ENCODE measurements at places on chromosomes 2 and 18.

DNA sequence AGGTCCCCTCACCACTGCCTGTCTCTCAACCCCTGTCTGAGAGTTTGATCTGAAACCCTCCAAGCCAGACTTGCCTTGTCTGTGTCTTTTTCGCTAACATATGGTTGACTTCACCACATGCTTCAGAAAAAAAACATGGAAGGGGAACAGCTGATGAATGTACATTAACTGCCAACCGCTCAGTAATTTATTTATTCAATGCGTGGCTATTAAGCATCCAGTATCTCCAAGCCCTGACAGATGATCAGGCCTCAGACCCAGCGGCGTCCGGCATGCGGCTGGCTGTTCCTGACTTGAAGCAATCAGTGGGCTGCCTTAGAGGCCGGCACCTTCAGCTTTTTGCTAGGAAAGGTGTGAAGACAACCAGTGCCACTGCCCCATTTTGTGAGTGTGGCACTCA lies 62.3 kb downstream of the NGEF start:
- DNase-seq: no peak

DNA sequence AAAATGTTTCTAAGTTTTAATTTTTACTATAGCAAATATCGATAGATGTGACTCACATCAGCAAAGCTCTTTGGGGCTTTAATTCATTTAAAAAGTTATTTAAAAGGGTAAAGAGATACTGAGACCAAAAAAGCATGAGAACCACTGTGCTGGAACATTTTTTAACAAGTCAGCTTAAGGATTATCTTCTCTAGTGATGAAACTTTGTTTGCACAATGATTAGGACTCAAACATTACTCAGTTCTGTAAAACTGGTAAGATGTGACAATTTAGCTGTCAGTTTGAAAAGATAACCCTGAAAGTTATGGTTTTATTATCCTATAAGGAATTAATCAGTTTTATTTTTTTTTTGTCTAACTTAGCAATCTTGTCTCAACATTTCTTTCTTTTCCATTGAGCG lies 301.4 kb downstream of the TSN start:
- no peak for DNase-seq

DNA sequence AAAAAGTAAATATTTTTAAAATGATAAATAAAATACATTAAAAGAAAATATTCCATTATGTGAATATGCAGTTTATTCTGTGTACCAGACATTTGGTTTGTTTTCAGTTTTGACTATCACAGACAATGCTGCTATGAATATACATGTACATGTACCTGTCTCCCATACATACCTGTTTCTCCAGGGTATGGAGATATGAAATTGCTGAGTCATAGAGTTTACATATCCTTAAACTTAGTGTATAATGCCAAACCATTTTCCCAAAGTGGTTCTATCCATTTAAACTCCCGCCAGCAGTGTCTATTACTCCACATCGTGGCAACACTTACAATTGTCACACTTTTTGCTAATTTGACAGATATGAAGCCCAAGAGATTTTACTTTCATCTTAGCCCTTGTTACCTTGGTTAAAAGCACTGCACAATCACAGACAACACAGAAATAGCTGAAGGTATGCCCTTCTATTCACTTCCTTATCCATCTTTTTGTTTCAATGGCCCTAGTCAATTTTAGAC lies 56.3 kb downstream of the ZNF521 start:
- DNase-seq: no peak

DNA sequence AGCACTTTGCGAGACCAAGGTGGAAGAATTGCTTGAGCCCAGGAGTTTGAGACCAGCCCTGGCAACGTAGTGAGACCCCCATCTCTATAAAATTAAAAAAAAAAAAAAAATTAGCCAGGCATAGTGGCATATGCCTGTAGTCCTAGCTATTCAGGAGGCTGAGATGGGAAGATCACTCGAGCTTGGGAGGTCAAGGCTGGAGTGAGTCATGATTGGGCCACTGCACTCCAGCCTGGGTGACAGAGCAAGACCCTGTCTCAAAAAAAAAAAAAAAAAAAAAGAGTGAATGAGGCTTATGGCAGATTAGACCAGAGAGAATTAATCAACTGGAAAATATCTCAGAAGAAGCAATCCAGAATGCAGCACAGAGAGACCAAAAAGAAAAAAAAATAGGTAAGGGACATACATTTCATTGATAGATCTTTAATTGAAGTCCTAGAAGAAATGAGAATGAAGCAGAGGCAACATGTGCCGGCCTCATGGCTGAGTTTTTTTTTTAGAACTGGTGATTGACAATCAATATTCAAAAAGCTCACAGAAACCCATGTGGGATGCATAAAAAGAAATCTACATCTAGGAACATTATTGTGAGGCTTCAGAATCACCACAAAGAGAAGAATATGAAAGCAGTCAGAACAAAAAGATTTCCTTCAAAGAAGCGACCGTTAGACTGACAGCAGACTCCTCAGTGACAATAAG lies 32.2 kb upstream of the ELAC1 start:
- no peak for DNase-seq

GRCh38 chr2:132415915-132416722 lies 486 bp upstream of the GPR39 start:
- DNase-seq: peak; percentile 99

GRCh38 chr2:56912490-56912889 lies 728.7 kb downstream of the CCDC85A start:
- no peak for DNase-seq

- DNase-seq: no peak
Measured at GRCh38 chr2:43368483-43369385, 142.3 kb upstream of the ZFP36L2 start.

DNA sequence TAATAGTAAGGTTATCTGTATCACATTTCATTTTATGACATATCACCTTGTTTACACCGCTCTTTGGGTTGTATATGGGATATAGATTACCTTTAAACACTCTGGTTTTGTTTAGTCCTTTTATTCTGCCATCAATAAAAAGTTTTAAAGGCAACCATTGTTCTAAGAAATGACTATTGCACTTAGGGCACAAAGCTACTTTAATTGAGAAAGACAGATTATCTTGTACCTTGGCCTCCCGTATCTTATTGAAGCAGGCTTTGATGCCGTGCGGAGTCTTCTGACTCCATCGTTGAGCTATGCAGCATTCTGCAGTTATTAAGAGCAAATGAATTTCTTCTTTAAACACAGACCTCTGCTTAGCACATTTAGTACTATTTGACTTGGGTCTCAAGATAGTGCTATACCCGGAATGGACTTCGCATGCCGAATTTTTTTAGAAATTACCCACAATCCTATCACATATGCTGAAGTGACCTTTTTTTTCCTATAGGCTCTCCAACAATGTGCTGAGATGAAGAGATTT lies 16.7 kb downstream of the PKDCC start:
- DNase-seq: no peak

DNA sequence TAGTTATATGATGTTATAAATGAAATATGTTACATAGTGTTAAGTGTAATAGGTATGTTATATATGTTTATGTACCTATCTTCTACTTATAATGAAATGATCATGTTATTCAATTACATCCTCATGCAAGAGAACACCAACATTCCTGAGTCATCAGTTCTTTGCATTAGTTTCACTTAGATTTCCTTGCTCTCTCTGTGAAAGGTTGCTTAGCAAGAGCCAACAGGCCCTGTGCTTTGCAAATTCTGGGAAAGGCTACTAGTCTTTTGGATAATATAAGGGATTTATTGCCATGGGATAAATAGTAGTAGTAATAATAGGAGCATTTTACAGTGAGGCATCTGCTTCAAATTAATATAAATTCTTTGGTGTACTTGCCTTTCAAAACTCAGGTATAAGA lies 274.8 kb downstream of the SP3 start:
- peak; percentile 27 for DNase-seq

DNA sequence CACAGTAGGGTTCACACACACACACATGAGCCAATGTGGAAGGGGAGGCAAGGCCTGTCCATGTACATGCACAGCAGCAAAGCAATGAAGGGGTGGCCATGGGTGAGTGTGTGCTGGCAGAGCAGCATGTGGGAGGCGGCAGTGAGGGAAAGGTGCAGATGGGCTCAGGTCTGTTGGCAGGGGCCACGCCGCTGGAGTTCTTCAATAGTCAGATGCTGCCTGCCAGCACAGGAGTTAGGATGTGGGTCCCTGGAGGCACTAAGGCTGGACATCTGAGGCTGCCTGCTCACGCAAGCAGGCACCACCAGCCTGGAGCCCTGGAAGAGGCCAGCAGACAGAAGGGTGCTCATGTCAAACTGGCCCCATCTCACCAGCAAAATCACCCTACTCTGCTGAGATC lies 1304.9 kb downstream of the DSC3 start:
- no peak for DNase-seq

- no peak for DNase-seq
Measured at GRCh38 chr2:121649149-121649595, at the start of gene CLASP1. Gene CLASP1 (minus strand): TSS chr2:121649462. CDS start chr2:121605895, 43,567 bp downstream.

DNA sequence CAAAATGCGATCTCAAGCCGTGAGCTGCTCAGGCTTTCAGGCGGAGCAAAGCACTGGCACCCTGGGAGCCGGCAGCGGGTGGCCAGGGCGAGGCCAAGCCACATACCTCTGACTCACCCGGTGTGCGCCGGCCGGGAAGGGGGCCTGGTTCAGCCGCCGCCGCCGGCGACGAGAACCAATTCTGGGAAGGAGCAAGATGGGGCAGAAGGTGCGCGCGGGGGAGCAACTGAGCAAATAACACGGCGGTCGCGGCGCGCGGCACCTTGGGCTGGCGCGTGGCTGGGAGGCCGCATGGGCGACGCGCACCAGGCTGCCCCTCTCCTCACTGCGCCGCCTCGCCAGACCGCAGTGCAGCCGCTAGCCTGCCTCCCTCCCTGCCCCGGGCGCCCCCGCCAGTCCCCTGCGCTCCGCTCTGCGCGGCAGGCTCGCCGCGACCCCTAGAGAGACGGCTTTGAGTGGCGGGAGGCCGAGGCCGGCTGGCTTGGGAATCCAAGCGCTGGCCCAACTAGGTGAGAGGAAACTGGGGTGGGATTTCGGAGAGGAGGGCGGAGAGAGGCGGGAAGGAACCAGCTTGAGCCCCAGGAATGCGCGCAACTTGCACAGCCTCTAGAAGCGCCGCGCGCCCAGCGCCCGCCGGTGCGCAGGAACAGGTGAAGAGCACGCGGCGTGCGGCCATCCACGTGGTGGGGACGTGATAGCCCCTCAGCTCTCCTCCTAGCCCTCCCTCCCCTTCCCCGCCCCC lies 3.2 kb downstream of the NRP2 start:
- DNase-seq: peak; percentile 83

DNA sequence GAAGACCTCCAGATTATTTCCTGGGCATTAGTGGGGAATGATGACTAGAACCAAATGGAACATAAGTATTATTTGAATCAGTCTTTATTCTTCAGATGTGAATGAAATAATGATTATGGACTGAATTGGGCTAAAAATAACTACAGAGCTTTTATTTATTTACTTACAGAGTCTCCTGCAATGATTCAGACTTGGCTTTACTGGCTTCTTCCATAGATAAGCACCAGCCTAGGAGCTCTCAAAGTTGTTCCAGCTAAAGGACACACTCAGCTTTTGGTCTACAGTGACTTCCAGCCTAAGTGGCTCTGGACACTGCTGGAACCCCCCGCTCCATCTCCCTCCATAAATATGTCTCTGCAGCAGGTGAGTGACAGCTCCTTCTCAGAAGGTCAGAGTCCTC lies 24.3 kb upstream of the ARHGAP25 start:
- DNase-seq: no peak

- DNase-seq: no peak
Measured at GRCh38 chr2:105375001-105375561, 23.8 kb downstream of the FHL2 start.

DNA sequence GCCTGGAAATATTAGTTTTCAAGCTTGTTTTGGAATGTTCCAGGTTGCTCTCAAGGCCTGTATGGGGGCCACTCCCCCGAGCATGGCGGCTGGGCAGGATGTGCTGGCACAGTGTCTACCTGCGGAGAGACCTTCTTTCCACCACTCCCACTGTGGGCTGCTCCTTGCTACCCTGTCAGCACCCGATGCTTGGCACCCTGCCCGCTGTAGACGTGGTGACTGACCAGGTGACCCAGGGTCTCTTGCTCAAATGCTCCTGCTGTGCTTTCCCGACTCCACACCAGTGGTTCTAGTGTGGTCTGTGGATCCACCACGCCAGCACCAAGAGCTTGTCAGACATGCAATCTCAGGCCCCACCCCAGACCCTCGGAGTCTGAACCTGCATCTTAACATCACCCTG lies 213.3 kb downstream of the SH3BP4 start:
- DNase-seq: no peak

Measured in mammary epithelial cell (primary cell).